ENCODE measurements at places on chromosomes 2 and 18.

GRCh38 chr2:8604262-8604661 lies 77.6 kb upstream of the ID2 start:
- no peak for DNase-seq

GRCh38 chr2:240450532-240451107 lies 15.2 kb downstream of the GPC1 start:
- DNase-seq: no peak

DNA sequence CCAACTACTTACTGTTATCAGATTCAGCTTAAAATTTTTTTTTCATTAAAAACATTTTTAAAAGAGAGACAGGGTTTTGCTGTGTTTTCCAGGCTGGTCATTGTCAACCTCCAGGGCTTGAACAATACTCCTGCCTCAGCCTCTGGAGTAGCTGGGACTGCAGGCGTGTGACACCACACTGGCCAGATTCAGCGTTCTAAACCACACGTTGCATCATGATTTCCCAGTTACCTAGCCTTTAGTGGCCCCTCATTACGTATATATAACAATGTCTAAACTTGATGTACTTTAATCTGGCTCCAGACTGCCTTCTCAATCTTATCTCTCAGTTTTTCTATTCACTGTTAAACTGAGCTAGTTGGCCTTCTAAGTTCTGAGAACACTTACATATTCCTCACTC lies 89.6 kb downstream of the COMMD1 start:
- no peak for DNase-seq

DNA sequence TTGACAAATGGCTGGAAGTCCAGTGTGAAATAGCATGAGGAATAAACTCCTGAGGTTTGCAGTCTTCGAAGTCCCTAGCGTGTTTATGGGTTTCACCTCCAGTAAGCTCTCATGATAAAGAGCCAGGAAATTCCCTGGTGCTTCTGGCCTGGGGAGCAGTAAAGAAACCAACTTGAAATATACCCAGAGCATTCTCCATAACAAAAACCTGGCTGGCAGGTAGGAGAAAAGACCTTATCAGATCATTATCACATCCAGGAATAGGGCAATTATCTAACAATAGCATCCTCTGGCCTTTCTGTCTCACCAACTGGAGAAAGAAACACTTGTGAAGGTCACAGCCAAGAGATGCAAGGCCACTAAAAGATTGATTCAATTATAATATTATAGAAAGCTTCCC lies 513.6 kb upstream of the LRRTM4 start:
- no peak for DNase-seq

DNA sequence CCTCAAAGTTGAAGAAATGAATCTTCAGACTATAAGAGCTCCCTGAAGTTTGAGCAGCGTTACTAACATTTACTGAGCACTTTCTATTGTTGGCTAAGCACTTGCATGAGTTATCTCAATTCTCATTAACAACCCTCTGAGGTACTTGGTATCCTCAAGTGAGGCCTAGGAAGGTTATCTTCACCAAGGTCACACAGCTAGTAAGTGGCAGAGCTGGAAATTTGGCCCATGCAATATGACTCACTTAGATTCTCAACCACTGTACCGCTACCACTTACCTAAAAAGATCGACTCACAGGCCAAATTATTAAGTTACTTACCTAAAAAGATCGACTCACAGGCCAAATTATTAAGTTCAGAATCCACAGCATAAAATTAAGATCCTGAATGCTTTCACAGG lies 8.7 kb upstream of the METAP1D start:
- no peak for DNase-seq

DNA sequence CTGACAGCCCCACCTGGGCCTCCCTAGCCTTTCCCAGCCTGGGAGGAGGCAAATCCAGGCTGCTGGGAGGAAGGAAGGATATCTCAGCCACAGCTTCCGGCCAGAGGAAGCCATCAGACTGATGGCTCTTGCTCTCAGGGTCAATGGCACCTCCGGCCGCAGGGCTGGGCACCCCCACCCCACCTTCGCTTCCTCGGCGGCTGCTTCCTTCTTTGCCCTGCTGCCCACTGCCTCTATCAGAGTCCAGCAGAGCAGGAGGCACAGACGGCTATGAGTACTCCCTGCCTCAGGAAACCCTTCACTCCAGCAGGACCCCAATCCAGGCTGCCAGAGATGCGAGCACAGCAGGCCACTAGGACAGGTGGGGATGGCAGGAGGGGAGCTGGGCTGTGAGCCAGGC lies 3.3 kb downstream of the SEMA4C start:
- DNase-seq: no peak

All from T-helper 2 cell treated with Interferon-gamma antibody and Interleukin-4, amounts not matched to agents 5 μg/mL and 100 μg/mL, for 36 hours (primary cell).